Gastroesophageal sphincter (tissue), 4 donors: ENCODE measurements at places on chromosomes 6 and 20.

GRCh38 chr20:48270885-48271284, 485.6 kb upstream of the SULF2 start:
- no peak for ATAC-seq

DNA sequence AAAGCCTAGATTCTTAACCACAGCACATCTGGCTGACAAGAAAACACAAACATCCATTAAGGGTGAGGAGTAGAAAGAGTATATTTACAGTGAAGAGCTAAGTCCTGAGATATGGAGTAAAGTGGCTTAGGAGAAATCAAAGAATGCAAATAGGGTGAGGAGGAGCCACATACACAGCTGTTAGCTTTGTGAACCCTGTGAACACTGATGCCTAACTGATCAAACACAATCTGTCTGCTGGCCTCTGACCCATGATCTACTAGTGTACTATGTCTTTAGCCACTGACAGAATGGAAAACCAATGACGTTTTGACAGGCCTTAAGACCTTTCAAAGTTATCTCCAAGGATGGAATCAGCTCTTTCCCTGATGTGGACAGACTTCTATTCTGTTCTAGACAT, 75.2 kb downstream of the ZHX3 start:
- ATAC-seq = no peak

DNA sequence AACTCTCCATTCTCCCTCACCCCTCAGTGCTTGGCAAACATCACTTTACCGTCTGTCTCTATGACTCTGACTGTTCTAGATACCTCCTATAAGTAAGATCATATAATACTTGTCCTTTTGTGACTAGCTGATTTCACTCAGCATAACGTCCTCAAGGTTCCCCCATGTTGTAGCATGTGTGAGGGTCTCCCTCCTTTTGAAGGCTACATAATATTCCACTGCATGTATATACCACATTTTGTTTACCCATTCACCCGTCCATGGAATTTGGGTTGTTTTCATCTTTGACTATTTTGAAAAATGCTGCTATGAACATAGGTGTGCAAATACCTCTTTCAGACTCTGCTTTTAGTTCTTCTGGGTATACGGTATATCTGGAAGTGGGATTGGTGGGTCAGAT, 28.3 kb downstream of the CTCFL start:
- no peak for ATAC-seq

- ATAC-seq = peak; percentile 28
These were observed 19.8 kb downstream of the GMPR start for GRCh38 chr6:16257999-16258708.

- no peak for ATAC-seq
These were observed 401.0 kb downstream of the CDC5L start for GRCh38 chr6:44788387-44788981.

DNA sequence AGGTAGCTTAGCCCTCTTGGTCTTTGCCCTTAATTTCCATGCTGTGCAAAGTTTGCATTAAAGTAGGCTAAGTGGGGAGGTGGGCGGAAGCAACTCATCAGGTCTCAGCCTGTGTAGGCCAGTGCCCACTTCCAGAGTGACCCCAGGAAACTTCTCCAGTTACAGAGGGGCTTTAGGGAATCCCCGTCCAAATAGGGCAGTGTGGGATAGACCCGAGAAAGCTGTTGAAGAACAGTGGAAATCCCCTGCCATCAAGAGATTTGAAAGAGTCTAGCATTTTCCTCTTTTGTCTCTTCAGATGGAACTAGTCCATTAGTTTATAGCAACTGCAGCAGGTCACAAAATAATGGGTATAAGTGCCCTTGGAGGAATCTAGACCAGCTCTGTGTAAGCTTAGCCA, 20.2 kb downstream of the SF3B5 start:
- ATAC-seq = no peak
